Fibroblast of pulmonary artery (primary cell): ENCODE measurements at places on chromosomes 12 and 14.

DNA sequence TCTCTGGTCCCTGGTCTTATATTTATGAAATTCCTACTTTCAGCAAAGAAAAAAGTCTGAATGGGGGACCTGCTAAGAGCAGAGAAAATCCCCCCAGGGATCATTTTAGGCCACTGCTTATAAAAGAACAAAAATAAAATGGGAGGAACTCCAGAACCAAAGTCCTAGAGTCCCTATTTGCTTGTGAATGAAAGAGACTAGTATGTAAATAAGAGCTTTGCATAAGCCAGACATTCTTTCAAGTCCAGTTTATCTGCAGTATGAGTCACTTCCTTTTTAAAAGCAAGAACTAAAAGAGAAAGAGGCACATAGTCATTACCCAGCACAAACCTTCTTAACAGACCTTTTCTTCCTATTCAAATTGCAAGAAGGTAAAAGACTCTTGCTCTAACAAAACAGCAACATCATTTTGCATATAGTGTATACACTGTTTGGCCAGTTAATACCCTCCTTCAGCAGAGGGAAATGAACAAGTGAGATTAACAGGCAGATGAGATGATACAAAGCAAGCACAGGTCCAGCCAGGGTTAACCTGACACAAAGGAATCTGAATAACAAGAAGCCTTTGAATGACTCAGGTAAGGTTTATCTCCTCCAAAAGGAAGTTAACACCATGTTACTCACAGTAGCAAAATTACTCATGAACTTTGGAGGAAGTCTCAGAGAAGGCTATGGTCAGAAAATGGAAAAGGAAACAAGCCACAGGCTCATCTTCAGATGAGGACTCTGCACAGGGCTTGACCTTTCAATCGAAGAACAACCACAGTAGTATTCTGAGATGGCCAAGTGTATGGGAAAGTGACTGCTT is 87.3 kb downstream of the PHLDA1 start:
- peak; percentile 92 for DNase-seq

DNA sequence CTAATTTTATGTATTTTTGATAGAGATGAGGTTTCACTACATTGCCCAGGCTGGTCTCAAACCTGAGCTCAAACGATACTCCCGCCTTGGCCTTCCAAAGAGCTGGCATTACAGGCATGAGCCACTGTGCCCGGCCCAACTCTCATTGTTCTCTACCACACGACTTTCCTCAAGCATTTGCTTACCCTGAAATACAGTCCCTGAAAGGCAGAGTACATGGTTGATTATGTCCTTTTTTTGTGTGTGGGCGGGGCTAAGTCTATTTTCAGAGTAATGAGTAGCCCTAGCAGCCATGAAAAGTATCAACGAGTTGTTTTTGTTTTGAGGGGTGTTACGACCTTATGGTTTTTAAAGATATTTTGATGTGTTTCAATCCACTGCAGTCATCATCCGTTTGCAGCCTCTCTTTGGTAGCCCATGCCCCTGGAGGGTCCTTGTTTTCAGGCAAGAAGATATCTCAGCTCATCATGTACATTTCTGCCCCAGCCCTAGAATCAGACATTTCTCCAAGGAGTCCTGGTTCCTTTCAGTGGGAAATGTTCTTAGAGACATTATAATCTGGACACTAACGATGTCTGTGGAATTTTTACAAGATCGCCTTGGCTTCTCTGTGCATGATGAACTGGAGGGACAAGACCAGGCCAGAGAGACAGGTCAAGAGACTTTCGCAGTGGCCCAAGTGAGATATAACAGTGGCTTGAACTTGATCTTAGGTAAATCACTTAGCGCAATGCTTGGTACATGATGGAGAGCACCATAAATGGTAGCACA is 8.7 kb downstream of the ACACB start:
- DNase-seq = no peak

- no peak for DNase-seq
These were observed 224.4 kb downstream of the CHST11 start for GRCh38 chr12:104681012-104681690.

DNA sequence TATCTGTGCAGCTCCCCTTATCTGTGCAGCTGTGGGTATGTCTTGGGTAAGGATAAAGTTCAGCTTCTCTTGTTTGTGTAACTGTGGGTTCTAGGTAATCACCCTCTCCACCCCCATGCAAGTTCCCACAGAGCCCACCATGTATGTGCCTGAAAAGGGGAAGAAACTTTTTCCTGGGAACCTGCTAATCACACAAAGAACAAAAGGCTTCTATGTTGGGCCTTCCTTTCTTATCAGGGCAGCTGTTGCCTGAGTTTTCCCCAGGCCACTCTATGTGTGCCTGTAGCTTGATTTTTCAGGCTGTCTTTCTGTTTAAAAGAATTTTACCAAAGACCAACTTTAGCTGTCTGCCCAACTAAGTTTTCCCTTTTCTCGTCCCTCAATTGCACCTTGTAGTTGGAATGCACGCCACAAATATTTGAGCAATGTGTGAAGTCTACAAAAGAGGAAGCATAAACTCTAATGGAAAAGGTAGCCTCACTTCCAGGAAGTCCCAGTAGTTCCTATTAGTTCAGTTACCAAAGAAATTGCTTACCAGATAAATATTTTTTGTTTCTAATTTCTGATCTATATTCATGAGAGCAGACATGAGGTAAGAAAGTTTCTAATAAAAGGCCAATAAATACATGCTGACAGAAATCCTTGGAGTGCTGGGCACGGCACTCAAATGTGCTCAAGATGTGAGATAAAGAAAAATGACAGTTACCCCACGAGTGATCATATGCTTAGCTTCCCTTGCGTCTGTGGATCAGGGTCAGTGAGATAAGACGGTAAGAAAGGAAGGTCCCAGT is 2.7 kb upstream of the GALC start:
- peak; percentile 11 for DNase-seq

- DNase-seq = no peak
These were observed 222.5 kb upstream of the CNTN1 start for GRCh38 chr12:40469736-40470135.

DNA sequence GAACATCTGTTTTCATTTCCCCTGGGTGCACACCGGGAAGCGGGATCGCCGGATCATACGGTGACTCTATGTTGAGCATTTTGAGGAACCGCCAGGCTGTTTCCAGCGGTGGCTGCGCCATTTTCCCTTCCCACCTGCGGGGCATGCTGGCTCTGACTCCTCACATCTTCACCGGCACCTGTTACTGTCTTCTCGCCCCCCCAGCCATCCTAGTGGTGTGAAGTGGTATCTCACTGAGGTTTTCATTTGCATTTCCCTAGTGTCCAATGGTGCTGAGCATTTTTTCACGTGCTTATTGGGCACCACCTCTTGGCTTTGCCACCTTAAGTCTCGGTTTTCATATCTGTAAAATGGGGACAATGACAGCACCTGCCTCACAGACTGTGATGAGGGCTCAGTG is 44.1 kb upstream of the EML1 start:
- DNase-seq = no peak

- no peak for DNase-seq
These were observed 13.7 kb downstream of the SLC25A47 start for GRCh38 chr14:100336618-100337530.
